T-cell (primary cell): ENCODE measurements at places on chromosomes 6 and 20.

- H3K27me3 ChIP-seq: no peaks in the 10 kb centered on the region
- no peak for DNase-seq
- no peaks in the 10 kb centered on the region for H3K4me1 ChIP-seq
- no peak overlapping the region for H3K4me3 ChIP-seq
Measured at GRCh38 chr6:47932575-47932974, 150.7 kb downstream of the OPN5 start.

- H3K27ac ChIP-seq: no peak overlapping the region
- H3K4me1 ChIP-seq: peaks cover 49% of the 10 kb centered on the region
- DNase-seq: no peak
- peaks cover 2% of the 10 kb centered on the region for H3K27me3 ChIP-seq
Measured at GRCh38 chr20:62305149-62305764, 2.5 kb downstream of the ADRM1 start.

GRCh38 chr6:73491377-73491776 lies 29.5 kb downstream of the EEF1A1 start:
- H3K27me3 ChIP-seq: no peaks in the 10 kb centered on the region
- H3K4me3 ChIP-seq: no peak overlapping the region
- DNase-seq: no peak

- H3K4me3 ChIP-seq: peak within 1 kb of the TSS; percentile 51
- DNase-seq: no peak
- H3K36me3 ChIP-seq: no peaks in the 10 kb centered on the region
- no peak within 1 kb of the TSS for H3K27ac ChIP-seq
- H3K4me1 ChIP-seq: peaks cover 12% of the 10 kb centered on the region
- peaks cover 23% of the 10 kb centered on the region for H3K27me3 ChIP-seq
Measured at GRCh38 chr6:121435444-121436069, at the start of gene GJA1. Gene GJA1, plus strand, starts transcription at chr6:121435646. Its CDS starts 11,202 bp downstream, at chr6:121446848.

GRCh38 chr6:170013815-170014214 lies 262.4 kb downstream of the ERMARD start:
- peaks cover 7% of the 10 kb centered on the region for H3K27me3 ChIP-seq
- DNase-seq: no peak
- H3K4me1 ChIP-seq: no peaks in the 10 kb centered on the region

DNA sequence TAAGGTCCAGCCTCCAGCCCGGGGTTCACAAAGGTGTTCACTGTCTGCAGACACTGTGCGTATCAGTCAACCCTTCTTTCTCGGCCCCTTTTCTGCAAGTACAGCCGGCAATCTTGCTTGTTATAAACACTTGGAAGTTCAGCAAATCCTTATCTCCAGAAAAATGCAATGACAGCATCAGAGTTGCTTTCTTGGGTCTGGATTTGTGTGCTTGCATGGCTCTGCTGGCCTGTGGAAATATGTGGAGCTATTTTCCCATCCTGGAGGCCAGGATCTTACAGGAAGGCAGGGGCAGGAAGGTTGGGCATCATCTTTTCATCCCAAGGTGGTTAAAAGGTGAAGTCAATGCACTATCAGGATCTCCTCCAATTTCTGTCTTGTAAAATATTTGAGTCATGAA lies 100.3 kb downstream of the SMOC2 start:
- H3K27ac ChIP-seq: no peak overlapping the region
- H3K4me1 ChIP-seq: no peaks in the 10 kb centered on the region
- no peaks in the 10 kb centered on the region for H3K36me3 ChIP-seq

- H3K27me3 ChIP-seq: no peaks in the 10 kb centered on the region
- H3K4me1 ChIP-seq: peaks cover 58% of the 10 kb centered on the region
- H3K27ac ChIP-seq: peak overlapping the region; percentile 90
- peaks cover 10% of the 10 kb centered on the region for H3K36me3 ChIP-seq
- peak; percentile 49 for DNase-seq
Measured at GRCh38 chr20:25042531-25043498, 15.1 kb downstream of the ACSS1 start.

GRCh38 chr6:28585335-28585734 lies 59.7 kb downstream of the GPX5 start:
- H3K36me3 ChIP-seq: no peaks in the 10 kb centered on the region
- H3K4me1 ChIP-seq: peaks cover 24% of the 10 kb centered on the region
- H3K4me3 ChIP-seq: no peak overlapping the region
- DNase-seq: no peak
- H3K27ac ChIP-seq: no peak overlapping the region

DNA sequence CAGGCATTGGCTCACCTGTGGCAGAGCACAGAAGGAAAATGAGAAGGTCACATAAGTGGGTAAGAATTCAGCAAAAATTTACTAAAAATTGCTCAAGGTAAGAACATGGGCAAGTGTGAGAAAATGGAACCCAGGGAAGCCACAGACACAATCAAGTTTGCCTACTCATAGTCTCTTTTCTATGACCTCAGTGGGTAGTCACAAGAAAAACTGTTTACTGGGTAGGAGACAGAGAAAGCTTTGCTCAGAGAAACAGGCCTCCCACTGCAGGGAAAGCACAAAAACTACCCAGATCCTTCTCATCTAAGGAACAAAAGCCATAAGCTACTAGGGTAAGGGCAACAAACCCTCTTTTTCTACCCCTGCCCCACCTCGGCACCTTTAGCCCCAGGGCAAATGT lies 35.2 kb downstream of the FAM184A start:
- no peaks in the 10 kb centered on the region for H3K36me3 ChIP-seq
- H3K4me1 ChIP-seq: no peaks in the 10 kb centered on the region
- no peaks in the 10 kb centered on the region for H3K27me3 ChIP-seq
- DNase-seq: no peak
- no peak overlapping the region for H3K27ac ChIP-seq

DNA sequence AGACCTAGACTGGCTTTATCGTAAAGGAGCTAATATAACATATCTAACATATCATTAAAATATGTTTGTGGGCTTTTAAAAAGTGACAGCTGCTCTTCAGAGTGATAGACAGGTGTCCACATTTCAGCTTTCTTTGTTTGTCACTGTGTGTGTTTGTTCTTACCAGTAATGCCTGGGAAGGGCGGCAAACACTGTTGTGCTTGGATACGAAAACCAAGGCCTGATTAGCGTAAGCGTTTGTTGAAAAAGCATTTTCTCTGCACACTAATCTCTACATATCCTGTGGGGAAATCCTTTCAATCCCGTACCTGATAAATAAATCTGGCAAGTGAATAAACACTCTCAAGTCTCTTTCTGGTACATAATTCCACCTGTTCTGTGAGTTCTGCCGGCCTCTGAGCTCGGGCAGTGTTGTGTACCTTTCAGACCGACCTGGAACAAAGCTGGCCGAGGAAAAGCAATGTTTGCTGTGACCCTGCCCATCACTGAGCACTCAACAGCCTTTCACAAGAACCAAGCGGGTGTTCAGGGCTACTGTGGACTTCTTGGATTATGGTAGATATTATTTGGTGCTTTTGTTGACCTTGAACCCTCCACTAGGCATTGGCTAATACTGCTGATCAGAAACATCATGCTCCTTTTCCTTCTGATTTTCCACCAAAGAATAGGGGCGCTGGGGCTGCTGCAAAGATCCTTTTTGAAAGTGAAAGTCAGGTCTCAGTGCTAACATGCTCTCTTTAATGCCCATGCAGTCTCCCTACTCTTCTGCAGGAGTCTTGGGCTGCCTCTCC lies 100.4 kb downstream of the CD83 start:
- H3K27ac ChIP-seq: no peak overlapping the region
- H3K4me3 ChIP-seq: no peak overlapping the region
- no peaks in the 10 kb centered on the region for H3K4me1 ChIP-seq
- DNase-seq: no peak
- H3K36me3 ChIP-seq: no peaks in the 10 kb centered on the region

- H3K4me3 ChIP-seq: no peak overlapping the region
- H3K27me3 ChIP-seq: no peaks in the 10 kb centered on the region
- H3K36me3 ChIP-seq: no peaks in the 10 kb centered on the region
- no peaks in the 10 kb centered on the region for H3K4me1 ChIP-seq
- no peak for DNase-seq
- H3K27ac ChIP-seq: no peak overlapping the region
Measured at GRCh38 chr6:159259441-159260125, 90.4 kb downstream of the FNDC1 start.

- H3K36me3 ChIP-seq: no peaks in the 10 kb centered on the region
- no peak overlapping the region for H3K27ac ChIP-seq
- H3K4me1 ChIP-seq: no peaks in the 10 kb centered on the region
- H3K4me3 ChIP-seq: no peak overlapping the region
Measured at GRCh38 chr6:105226598-105227294, 46.9 kb upstream of the POPDC3 start.

DNA sequence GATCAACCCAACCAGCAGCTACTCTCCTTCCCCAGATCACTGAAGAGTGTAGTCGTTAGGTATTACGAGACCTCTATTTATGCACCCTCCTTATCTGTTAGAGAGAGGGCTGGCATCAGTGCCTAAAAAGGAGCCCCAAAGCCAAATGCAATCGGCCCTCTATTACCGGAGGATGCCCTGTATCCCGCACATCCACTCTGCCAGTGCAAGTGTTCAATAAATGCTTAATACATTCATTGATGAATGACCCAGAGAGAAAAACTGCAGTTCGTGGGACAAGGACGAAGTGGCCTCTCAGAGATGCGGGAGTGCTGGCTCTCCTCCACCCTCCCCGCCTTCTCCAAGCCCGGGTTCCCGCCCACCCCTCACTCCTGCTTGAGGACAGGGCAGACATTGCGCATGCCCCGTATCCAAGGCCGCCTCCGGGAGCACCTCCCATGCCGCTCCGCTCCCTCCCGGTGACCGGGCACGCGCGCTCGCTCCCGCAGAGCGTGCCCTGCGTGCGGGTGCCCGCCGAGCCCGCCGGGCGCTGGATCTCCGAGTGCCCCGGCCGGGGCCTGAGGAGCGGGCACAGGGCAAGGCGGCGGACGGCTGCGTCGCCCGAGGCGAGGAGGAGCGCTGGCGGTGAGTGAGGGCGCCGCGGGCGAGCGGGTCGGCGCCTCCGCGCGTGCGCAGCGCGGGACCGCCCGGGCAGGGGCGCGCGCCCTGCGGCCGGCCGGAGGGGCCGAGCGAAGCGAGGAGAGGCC lies 27.2 kb upstream of the BTBD3 start:
- DNase-seq: peak; percentile 49
- no peak overlapping the region for H3K27ac ChIP-seq
- peaks cover 3% of the 10 kb centered on the region for H3K27me3 ChIP-seq
- no peaks in the 10 kb centered on the region for H3K36me3 ChIP-seq
- H3K4me1 ChIP-seq: no peaks in the 10 kb centered on the region
- H3K4me3 ChIP-seq: peak overlapping the region; percentile 72

DNA sequence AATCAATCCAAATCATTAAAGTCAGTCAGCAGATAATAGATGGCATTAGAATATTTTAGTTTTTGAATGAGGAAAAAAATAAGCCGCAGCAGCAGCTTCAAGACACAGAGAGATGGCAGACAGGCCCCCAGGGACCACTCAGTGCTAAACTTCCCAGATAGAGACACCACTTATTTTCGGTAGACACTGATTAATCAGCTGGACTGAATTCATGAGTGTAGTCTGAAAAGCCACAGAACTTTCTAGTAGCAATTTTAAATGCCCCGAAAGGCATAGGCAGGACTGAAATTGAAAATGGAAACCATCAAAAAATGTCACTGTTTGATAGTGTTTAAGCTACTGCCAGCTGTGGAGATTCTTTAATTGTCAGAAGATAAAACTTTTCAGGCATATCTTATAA lies 3.1 kb upstream of the CLDN20 start:
- H3K27ac ChIP-seq: no peak overlapping the region
- no peaks in the 10 kb centered on the region for H3K27me3 ChIP-seq
- H3K4me1 ChIP-seq: no peaks in the 10 kb centered on the region
- peaks cover 6% of the 10 kb centered on the region for H3K36me3 ChIP-seq

GRCh38 chr6:10413262-10413849 lies 1.5 kb downstream of the TFAP2A start:
- peak overlapping the region; percentile 61 for H3K4me3 ChIP-seq
- peaks cover 12% of the 10 kb centered on the region for H3K4me1 ChIP-seq
- H3K36me3 ChIP-seq: no peaks in the 10 kb centered on the region
- no peak for DNase-seq
- H3K27me3 ChIP-seq: peaks cover 85% of the 10 kb centered on the region

DNA sequence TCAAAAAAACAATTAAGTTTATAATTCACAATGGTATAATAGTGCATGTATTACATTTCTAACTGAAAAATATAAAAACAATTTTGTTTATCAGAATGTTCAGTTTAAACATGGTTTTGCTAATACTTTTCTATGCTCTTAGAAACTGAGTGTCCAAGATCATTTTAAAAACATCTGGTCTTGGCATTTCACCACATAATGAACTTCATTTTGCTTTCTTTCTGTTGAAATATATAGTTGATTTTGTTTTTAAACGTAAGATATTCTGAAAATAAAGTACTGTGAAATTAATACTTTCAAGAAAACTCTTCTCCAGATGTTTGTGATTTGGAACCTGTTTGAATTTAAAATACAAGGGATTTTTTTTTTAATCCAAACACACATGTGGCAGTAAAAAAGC lies 264.4 kb downstream of the COL12A1 start:
- no peaks in the 10 kb centered on the region for H3K4me1 ChIP-seq
- H3K36me3 ChIP-seq: no peaks in the 10 kb centered on the region
- H3K27me3 ChIP-seq: no peaks in the 10 kb centered on the region

DNA sequence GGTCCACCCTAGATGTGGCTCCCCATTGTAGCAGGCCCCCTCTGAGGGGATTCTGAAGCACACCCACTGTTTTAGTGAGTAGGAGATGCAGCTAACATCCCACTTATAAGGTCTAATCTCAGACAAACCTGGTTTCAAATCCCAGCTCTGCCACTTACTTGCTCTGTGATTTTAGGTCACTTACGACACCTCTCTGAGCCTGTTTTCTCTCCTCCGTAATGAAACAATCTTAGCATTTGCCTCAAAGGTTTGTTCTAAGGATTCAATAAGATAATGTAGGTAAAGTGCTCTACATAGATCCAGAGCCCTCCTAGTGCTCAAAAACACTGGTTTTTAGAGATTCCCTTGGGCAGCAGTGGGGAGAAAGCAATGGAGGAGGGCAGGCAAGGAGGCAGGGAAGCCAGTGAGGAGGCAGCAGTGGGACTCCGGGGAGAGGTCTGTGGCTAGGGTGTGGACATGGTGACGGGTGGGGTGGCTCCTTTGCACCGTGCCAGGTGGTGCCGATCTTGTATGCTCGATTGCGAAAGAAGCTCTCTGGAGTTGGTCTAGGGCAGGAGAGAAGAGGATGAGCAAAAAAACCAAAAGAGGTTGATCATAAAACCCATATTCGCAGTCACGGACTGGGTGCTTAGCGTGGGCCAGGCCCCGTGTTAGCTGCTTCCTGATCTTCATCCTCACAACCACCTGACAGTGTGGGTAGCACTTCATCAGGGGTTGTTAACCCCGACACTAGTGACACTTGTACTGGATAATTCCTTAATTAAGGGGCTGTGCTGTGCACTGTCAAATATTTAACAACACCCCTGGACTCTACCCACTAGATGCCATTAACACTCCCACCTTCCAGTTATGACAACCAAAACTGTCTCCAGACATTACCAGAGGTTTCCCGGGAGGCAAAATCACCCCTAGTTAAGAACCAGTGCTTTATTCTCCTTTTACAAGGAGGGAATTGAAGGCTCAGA lies 16.8 kb upstream of the PTGIS start:
- no peak for DNase-seq
- no peak overlapping the region for H3K27ac ChIP-seq
- peaks cover 6% of the 10 kb centered on the region for H3K4me1 ChIP-seq
- no peak overlapping the region for H3K4me3 ChIP-seq

DNA sequence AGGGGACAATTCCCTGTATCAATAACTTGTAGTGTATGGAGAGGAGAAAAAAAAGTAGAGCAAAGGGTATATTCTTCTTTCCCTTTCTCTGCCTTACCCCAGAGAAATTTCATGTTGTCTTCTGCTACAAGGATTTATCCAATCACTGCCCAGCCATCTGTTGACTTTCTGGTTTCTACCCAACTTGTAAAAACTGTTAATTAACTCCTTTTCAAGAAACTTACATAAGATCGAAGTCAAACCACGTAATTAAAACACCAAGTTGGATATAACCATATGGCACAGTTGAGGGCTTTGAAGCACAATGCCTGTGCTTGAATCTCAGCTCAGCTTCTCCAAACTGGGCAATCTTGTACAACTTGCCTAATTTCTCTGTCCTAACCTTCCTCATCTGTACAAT lies 99.5 kb downstream of the MAN1A1 start:
- no peak overlapping the region for H3K27ac ChIP-seq
- no peaks in the 10 kb centered on the region for H3K27me3 ChIP-seq
- no peaks in the 10 kb centered on the region for H3K4me1 ChIP-seq
- H3K4me3 ChIP-seq: no peak overlapping the region
